Breast epithelium (tissue), 4 donors: ENCODE measurements at places on chromosomes 2 and 18. TPM values are rescaled to one million over a fixed set of nuclear protein-coding genes. Genes with fewer than 3 reads are reported as not detected.

GRCh38 chr2:109173311-109174171 is 44.5 kb downstream of the SH3RF3 start:
- peak; percentile 87 for DNase-seq

GRCh38 chr2:74583504-74583903 is 29.0 kb downstream of the DOK1 start:
- DNase-seq: no peak

DNA sequence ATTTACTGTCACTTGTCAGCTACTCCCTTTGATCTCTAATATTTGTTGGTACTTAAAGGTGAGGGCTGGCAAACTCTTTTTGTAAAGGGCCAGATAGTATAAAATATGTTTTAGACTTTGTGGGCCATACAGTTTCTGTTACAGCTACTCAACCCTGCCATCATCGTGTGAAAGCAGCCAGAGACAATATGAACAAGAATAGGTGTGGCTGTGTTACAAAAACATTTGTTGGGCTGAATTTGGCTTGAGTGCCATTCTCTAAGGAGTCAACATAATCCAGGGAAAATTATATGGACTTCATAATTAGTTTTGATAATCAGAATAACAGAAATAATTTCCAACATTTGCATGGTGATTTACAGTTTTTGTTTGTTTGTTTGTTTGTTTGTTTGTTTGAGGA is 190.6 kb downstream of the LTBP1 start:
- no peak for DNase-seq

DSC2 gene
- 8.0 TPM for total RNA-seq

- peak; percentile 9 for DNase-seq
Observed at GRCh38 chr2:238632181-238633060, 205.7 kb downstream of the ASB1 start.

GRCh38 chr2:3160751-3161330 is 216.8 kb downstream of the EIPR1 start:
- DNase-seq: no peak

DNA sequence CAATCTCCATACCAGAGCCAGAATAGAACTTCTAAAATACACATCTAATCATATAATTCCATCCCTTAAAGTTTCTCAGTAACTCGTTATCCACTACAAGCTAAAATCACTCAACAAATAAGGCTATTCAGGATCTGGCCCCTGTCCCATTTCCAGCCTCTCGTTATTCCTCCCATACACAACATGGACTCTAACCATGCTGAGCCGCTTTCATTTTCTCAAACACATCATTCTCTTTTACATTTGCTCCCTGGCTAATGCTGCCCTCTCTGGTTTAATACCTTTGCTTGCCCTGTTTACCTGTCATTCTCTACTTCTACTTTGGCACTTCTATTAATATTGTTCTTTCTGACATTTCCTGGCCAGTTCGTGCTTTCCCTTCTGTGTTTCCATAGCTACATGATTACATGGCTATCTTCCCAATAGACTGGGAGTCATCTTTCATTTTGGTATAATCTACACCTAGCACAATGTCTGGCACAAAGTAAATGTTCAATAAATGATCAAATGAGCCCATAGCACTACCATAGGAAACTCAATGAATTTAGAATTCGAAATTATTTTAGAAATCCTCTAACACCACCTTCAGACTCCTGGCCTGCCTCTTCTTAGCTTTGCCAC is 163.6 kb upstream of the VRK2 start:
- no peak for DNase-seq

DNA sequence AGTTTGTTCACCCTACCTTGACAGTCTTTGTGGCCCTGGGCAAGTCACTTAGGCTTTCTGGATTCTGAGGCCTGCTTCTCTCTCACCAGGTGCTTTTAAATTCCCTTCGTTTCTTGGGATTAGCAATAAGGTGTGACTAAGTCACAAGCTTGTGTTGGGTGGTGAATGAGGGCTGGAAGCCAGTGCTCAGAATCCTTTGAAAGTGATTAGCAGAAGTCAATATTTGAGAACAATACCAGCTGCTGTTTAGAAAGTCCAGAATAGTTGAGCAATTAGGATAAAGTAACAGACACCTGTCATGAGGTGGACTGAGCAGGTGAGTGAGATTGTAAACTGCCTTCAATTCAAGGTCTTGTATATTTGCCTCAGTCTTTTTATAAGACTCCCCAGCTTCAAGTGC is 19.3 kb upstream of the MGAT5 start:
- no peak for DNase-seq

DNA sequence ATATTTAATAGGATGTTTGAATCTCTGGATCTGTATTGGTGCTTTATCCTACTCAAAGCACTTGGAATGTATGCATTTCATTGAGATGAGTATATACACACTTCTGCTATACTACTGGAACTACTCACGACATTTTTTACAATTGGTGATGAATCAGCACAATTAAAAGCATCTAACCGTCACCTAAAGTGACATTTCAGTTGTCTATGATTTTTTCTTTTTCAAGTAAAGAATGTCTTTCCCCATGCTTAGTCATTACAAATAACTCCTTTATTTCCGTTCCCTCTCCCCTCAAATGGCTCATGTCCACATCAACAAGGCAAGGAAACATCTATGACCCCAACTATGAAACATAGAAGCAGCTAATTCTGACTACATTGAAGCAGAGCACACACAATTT is 77.3 kb downstream of the CLIP4 start:
- DNase-seq: no peak

- DNase-seq: no peak
Observed at GRCh38 chr2:36367895-36368353, 12.3 kb downstream of the CRIM1 start.

CPLX4 gene
- not detected for total RNA-seq
